ENCODE measurements at places on chromosomes 4 and X.

DNA sequence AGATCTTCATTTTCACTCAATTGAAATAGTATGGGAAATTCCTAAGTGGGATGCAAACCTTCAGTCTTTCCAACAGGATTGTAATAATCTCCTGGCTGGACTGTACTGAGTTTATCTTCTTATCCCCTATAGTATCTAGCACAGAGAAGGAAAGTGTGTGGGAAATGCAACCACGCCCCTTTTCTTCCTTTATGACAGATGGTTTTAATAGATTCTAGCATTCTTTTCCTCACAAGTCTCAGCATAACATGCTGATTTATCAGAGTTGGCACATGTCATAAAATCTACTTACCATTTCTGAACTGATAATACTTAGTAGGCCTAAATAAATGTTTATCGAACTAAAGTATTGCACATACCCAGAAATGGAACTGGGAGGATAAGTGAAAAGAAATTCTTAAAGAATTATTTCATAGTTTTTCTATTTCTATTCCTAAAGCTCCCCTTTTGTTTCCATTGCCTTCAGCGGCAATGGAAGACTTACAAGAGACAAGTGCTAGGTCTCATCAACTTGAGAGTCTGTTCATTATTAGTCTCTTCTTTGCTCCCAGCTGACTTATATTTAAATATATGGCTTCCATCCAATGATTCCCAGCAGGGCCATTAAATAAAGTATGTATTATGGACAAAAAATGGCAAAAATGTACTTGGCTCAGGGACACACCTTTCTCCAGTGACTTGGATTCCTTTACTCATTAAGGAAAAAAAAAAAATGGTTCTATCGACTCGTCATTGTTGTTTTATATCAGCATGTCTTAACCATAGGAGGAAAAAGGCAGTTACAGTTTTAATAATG is 484.5 kb downstream of the IL1RAPL1 start:
- no peak for DNase-seq

DNA sequence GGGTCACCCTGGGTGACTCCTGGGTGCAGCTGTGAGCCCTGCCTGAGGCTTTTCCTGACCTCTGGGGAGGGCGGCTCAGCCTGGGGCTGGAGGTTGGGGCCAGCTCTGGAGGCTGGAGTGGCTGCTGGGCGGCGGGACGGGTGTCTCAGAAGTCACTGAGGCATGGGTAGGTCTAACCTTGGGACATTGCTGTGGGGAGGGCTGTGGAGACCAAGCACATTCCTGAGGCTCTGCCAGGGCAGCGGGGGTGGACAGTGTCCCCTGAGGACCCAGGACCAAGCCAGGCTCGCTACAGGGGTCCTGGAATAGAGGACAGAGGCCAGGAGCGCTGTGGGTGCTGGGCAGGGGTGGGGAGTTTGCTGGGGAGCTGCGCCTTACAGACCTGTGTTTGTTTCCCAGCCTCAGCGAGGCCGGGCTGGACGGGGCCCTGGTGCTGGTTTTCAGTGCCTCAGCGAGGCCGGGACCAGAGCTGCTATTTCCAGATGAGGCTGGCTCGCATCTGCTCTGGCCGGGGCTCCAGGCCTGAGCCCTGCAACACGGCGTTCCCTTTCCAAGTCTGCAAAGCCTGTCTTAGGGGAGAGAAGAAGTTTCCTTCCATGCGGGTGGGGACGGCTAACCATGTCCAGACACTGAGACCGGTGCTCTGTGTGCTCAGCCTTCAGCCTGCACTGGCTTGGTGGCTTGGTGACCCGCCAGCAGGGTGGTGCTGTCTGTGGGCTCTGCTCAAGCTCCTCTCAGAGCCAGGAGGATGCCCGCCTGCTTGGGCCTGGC is 3.0 kb upstream of the SLC25A6 start:
- DNase-seq: no peak

- DNase-seq: no peak
These were observed 51.0 kb downstream of the KDR start for GRCh38 chr4:55074386-55074785.

DNA sequence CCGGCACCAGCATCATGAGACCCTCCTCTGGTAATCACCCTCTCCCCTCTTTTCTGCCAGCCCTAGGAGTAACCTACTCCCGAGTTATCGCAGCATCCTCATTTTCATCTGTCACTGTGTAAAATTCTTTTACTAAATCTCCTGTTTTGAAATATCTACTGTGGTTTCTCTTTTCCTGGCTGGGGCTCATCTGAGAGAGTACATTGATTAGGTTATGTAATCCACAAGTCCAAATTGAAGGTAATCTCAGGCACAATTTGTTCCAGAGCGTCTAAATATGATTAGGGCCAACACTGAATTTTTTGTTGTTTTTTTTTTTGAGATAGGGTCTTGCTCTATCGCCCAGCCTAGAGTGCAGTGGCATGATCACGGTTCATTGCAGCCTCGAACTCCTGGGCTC is 142.4 kb downstream of the SMIM20 start:
- DNase-seq: no peak

DNA sequence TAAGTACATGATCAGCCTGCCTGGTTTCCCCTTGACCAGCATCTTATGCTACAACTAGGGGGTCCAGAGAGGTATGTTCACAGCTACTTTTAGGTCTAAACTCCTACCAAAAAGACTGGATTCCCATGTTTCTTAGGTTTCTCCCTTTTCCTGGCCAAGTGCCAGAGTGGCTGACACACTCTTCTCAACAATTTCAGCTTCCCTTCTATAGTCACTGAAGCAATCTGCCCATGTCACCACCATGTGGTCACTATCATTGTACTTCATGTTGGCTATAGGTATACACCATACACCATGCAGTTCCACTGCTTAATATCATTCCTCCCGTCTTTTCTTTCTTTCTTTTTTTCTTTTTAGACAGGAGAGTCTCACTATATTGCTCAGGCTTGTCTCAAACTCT is 66.9 kb downstream of the KLHL13 start:
- no peak for DNase-seq

- DNase-seq: no peak
These were observed 464.1 kb downstream of the IDS start for GRCh38 chrX:149040873-149041535.

- DNase-seq: no peak
These were observed 64.6 kb upstream of the ENPP6 start for GRCh38 chr4:184282251-184282713.

GRCh38 chrX:115652221-115652620 is 91.2 kb downstream of the PLS3 start:
- no peak for DNase-seq

- DNase-seq: no peak
These were observed 81.1 kb downstream of the DLG3 start for GRCh38 chrX:70525733-70526132.

- DNase-seq: peak; percentile 13
These were observed 25.1 kb downstream of the ARL13A start for GRCh38 chrX:100994352-100995281.

DNA sequence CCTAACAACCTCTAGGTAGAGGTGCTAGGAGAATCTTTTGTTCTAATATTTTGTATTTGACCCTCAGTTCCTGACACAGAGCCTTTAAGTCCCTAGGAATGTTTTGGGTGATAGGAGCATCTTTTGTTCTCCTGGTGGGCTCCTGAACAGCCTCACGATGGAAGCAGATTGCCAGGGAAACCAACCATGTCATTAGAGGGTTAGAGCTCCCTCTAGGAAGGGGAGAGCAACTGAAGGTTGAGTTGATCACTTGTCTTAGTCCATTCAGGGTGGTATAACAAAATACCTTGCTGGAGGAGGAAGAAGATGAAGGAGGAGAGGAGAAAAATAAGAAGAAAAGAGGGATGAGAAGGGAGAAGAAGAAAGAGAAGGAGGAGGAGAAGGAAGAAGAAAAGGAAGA is 9.2 kb downstream of the VCX start:
- no peak for DNase-seq

DNA sequence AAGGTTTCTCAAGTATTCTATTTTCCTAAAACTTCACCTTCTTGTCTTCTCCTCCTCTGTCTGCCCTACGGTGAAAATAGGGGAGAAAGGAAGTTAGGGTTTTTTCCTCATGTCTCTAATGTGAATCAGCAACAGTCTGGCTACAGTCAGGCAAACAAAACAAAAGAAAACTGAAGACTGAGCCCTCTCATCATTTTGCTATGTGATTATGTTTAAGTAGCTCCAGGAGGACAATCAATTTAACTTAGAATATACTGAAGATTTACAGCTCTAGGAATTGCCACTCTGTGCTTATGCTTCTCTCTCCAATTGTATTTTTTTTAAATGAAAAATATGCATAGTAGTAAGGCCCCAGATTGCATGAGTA is 316.2 kb downstream of the GPAT3 start:
- DNase-seq: no peak

GRCh38 chr4:74534936-74535335 is 90.0 kb downstream of the AREG start:
- DNase-seq: no peak

- no peak for DNase-seq
These were observed 96.0 kb downstream of the RASGEF1B start for GRCh38 chr4:81375745-81376144.
